Suppressor macrophage (primary cell): ENCODE measurements at places on chromosomes 12 and 14.

GRCh38 chr14:32545506-32546210 is 216.6 kb downstream of the AKAP6 start:
- no peak for DNase-seq

GRCh38 chr12:50217202-50217601 is 50.0 kb upstream of the CERS5 start:
- no peak for DNase-seq

- peak; percentile 78 for DNase-seq
Measured at GRCh38 chr12:91811481-91812287, 334.0 kb downstream of the BTG1 start.

GRCh38 chr14:24337144-24337823 is 2.4 kb upstream of the ADCY4 start:
- no peak for DNase-seq

DNA sequence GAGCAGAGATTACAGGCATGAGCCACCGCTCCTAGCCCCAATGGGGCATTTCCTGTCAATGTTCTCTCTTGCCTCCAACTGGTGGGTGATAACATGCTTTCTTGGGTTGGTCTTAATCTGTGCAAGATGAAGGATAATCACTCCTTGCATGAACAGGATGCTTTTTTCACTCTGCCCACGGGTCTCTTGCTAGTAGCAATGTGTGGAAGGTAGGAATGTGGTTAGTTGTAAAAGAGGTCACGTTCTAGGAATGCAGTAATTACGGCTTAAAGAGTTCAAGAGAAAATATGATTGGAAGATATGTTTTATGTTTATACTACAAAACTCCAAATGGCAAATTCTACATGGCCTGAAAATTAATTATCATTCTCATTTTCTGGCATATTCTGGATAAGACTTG is 10.5 kb downstream of the RNASE10 start:
- DNase-seq, result no peak

- DNase-seq, result peak; percentile 9
Measured at GRCh38 chr14:103846543-103847450, 578 bp downstream of the PPP1R13B start.
